ENCODE measurements at places on chromosomes 11 and 22. TPM values are rescaled to one million over a fixed set of nuclear protein-coding genes. Genes with fewer than 3 reads are reported as not detected.
A peak's percentile ranks its signal among the peaks of the same experiment; 100 is the strongest.

DNA sequence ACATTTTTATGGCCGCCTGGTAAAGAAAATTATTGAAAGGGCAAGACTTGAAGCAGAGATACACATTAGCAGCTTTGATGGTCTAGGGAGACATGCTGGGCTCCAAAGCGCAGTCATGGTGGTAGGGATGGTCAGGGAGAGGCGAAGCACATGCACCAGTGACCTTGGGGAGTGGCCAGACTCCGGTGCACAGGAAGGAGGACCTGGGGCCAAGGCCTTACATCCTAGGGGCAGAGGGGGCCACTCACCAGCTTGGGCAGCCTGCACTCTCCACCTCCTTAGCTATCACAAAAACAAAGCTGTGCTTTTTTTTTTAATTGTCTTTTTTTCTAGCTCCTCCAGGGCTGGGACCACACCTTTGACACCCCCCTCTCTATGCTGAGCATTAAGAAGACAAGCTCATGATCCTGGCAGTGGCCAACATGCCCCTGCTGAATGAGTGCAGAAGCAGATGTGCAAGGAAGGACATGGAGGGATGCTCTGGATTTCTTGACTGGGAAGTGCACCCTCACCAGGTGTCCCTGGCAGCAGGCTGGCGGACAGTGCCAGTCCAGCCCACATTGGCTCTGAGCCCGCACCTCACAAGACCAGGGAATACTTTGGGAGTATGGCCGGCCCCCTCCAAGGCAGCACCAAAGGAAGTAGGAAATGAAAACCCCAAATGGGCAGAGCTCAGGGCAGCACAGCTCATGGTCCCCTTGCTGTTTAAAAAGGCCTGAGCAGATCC is 619.9 kb downstream of the TBC1D22A start:
- no peak for DNase-seq

DNA sequence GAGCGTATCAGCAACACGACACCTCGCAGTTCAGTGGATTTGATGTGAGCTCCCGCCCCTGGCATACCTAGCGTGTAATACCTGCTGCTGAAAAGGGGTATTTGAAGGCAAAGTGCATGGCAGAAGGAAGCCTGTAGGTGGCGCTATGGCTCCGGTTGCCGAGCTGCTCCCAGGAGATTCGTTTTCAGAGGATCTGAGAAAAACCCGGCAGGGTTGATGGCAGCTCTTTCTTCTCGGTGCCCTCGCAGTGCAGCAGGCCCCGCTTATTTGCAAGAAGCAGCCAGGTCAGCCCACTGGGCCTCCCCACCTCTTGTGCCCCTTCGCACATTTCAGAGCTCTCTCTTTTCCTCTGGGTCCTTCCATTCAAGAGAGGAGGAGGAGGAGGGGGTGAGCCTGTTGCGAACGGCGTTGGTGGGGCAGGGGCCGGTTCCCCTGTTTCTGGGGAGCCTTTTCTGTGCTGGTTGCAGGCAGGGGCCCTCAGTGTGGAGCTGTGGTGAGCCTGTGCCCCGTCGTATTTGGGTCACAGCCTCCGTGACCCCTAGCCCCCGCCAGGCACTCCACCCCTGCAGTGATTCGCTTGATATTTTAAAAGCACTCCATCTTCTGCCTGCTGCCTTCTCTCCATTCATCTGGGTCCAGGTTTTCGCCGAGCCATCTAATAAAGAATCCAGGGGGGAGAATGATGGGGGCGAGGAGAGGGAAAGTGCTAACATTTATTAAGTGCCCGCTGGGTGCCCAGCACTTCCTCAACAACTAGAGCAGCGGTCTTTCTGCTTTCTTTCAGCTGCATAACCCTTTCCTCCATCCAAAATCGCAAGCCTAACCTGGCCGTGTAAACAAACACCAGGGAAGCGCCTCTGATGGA is 85.3 kb upstream of the SYT13 start:
- DNase-seq, result peak; percentile 51

DNA sequence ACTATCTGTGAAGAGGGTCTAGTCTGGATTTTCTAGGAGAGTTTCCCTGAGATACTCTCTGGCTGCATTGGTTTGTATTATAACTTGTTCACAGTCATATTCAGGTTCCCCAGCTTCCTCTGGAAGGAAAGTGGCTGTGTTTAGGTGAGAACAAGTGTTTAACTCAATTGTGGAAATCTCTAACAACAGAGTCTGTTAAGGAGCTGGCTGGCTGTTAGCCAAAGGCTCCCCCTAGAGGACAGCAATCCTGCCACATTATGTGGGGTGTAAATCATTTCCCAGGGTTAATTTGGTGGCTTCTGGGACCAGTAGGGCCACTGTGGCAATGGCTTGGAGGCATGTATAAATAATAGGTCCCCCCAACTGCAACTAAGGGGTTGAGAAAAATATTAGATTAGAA is 18.4 kb downstream of the MS4A6E start:
- no peak for DNase-seq

GRCh38 chr11:995044-995751 is 41.3 kb downstream of the MUC6 start:
- DNase-seq, result no peak

DNA sequence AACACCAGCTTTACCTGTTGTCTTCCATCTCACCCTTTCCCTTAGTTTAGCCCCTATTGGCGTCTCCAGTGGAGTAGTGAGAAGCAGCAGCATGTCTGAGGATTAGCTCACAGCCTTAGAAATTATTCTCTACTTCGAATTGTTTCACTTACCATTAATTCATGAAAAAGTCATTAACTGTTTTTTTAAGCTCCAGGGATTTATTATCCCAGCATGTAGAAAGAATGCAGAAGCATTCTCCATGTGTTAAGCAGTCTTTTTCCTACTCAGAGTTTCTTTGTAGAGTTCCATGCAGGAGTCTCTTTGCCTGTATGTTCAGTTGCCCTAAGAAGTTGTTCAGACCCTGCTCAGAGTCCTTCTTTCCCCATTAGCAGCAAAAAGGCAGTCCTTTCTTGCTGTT is 137.9 kb upstream of the RASSF10 start:
- DNase-seq, result no peak

DNA sequence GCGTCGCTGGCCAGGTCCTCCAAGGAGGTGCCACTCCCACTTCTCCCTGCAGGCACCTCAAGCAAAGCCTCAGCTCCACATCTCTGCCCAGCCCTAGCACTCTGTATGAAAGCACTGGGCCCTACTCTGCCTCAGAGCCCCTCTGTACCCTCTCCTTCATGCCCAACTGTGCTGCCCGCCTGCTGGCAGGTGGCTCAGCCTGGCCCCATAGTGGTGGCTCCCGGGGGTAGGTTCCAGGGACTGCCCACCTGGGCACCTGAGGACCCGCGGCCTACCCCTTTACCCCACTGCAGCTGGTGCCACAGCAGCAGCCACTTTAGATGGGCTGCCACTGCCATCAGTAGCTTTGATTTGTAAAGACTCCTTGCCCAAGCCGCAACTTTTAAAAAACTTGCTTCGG is 1672.8 kb downstream of the LRRC4C start:
- no peak for DNase-seq

CNGA4 gene
- 0.05 TPM for total RNA-seq

GVQW3 gene
- 2.9 TPM for total RNA-seq
